Activated T-cell treated with anti-CD3 and anti-CD28 coated beads, Interleukin-2, amount 50 U/mL, for 1 hour (primary cell): ENCODE measurements at places on chromosomes 2 and 18.

GRCh38 chr2:60252581-60253150 is 300.8 kb downstream of the BCL11A start:
- DNase-seq, result no peak

- no peak for DNase-seq
Observed at GRCh38 chr2:97764559-97765263, 51.3 kb downstream of the ZAP70 start.

DNA sequence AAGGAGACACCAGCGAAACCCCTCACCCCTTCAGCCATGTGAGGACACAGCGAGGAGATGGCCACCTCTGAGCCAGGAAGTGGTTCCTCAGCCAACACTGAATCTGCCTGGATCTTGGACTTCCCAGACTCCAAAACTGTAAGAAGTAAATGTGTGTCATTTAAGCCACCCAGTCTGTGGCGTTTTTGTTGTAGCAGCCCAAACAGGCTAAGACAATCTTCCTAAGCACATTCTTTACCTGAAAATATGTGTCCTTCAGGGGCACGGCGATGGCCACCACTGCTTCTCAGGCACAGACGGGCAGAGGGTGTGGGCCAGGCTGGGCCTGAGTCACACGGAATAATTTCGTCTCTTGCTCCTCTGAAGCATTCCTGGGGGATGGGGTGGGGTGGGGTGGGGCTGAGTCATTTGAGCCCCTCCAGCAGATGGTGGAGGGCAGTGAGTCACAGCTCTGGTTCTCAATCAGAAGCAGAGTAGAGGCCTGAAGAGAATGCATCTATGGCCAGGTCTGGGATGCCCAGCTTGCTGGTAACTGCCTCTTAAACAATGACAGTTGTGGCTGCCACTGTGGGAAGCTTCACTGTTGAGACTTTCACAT is 142.4 kb downstream of the CAPN13 start:
- no peak for DNase-seq

GRCh38 chr2:128362176-128362888 is 43.7 kb upstream of the HS6ST1 start:
- DNase-seq, result no peak

DNA sequence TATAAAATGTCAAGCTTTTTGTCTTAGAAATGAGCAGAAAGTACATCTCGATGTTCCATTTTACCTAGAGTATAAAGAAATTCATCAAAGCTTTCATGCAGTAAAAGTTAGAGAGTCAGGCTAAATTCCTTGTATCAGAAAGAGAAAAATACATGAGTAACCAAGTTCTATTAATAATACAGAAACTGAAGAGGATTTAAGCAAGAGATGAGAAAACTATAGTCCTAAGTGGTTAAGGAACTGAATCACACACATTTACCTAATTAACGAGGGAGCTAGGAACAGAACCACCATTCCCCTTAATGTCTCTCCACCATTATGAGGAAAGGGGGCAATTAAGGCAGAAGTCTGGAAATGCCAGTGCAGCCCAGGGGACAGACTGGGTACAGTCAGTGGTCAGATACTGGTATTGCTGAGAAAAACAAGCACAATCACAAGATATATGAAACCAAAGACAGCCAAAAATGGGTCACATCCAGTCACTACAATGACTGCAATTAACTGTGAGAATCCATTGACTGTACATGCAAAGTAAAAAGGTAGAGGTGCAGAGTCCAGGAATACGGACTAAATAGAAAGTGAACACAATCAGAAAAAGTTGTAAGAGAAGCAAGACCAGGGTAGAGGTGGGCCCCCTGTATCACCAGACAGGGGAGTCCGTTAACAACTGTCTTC is 23.9 kb downstream of the MAP4K3 start:
- no peak for DNase-seq

DNA sequence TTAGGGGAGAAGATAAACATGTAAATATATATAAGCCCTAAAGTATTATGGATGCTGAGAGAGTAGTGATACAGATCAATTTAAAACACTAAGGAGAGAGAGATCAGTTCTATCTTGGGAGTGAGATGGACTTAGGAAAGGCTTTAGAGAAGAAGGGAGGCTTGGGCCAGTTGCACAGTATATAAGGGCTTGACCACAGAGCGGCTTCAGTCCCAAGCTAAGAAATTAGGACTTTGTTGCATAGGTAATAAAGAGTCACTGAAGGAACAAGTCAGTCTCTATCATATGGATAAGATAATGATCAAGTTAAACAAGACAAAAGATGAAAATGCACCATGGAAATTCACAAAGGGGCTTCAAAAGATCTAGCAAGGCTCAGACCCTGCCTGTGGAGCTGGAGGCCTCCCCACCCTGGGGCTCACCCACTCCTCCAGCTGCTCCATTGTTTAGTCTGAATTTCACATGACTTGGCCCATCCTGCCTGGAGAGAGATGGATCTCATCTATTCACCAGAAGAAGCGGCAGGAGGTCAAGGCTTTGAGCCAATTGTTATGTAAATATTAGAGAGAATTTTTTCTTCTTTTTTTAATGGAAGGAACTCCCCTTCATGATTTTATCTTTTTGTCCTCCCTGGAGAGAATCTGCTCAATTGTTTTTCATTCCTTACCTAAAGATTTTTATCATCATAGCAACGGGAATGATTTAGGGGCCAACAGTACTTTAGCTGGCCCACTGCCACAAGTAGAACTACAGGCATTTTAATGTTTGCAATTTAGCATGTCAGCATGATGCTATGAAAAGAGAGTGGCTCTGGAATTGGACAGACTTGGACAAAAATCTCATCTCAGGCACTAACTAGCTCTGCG is 44.0 kb downstream of the GYPC start:
- DNase-seq, result no peak

DNA sequence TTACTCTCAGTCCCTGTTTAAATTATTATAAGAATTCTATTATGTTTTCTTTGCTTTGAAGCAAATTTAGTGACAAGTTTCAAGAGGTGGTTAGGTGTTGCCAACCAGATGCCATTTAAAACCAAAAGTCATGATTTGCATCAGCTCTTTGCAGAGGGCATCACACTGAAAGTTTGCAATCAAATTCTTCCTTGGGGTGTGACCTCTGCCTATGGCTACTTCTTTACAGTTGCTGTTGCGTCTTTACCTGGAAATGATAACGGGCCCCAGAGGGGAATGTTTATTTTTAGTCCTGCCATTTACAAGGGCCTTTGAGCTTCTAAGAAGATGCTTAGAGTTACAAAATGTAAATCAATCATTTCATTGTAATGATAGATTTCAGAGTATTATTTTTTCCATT is 561.0 kb downstream of the ARHGAP15 start:
- no peak for DNase-seq

DNA sequence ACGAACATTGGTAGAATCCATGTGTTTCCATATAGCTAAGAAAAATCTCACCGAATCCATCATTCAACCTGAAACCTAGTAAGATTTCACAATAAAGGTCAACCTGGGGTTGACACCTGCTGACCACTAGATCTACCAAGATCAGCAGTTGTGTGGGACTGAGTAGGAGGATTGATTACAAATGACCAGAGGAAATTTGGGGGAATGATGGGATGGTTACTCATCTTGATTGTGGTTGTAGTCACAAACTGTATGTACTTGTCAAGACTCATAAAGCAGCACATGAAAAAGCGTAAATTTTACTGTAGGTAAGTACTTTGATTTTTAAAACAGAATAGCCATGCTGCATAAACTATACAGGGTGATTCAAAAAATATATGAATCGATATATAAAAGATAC is 14.7 kb downstream of the DAPL1 start:
- DNase-seq, result no peak

DNA sequence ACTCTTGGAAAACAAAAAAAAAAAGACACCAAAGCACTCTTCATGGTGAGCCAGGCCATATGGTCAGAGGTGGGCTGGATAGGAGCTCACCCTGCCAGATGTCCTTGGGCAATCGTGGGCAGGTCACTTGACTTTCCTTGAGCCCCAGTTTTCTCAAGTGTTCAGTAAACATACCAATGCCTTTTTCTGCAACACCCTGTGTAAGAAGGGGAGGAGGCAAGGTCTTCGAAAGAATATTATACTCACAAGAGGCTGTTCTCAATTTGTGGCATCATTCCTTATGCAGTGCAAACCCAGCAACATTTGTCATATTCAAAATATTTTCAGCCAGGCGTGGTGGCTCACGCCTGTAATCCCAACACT is 22.9 kb upstream of the TMEM87B start:
- no peak for DNase-seq

DNA sequence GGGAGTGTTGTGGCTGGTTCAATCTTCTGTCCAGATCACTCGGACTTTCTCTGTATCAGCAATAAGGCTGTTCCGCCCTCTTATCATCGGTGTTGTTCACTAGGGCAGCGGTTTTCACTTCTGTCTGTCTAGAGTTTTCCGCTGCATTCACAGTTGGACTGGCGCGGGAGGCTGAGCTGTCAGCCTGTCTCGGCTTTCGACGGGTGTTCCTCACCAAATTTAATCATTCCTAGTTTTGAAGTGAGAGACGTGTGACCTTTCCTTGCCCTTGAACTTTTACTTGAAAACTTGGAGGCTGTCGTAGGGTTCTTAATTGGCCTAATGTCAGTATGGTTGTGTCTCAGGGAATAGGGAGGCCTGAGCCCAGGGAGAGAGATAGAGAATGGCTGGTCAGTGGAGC is 108.3 kb downstream of the NFATC1 start:
- no peak for DNase-seq

DNA sequence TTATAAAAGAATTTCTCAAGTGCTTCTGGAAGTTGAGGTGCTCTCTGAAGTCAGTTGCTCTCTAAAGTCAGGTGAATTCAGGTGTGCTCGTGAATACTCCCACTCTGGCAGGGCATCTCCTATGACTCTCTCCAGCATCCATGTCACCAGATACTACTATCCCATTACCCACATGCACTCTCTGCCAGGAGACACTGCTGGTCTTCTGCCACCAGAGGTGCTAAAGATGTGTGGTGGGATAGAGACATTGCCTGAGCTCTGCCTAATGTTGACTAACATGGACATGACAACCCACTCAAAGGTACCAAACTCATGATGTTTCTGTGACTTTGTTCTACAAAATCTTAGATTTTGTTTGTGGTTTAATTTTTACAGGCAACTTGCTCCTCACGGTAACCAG is 106.4 kb upstream of the HNRNPA3 start:
- no peak for DNase-seq

GRCh38 chr2:233764264-233764663 is 4.2 kb downstream of the UGT1A1 start:
- no peak for DNase-seq

- DNase-seq, result no peak
Observed at GRCh38 chr2:38080346-38080745, 4.4 kb upstream of the CYP1B1 start.

- DNase-seq, result no peak
Observed at GRCh38 chr2:176205126-176205525, 16.7 kb downstream of the HOXD1 start.

- DNase-seq, result no peak
Observed at GRCh38 chr2:98188351-98189046, 101.5 kb downstream of the VWA3B start.

- no peak for DNase-seq
Observed at GRCh38 chr2:10964052-10964790, 52.5 kb downstream of the KCNF1 start.

DNA sequence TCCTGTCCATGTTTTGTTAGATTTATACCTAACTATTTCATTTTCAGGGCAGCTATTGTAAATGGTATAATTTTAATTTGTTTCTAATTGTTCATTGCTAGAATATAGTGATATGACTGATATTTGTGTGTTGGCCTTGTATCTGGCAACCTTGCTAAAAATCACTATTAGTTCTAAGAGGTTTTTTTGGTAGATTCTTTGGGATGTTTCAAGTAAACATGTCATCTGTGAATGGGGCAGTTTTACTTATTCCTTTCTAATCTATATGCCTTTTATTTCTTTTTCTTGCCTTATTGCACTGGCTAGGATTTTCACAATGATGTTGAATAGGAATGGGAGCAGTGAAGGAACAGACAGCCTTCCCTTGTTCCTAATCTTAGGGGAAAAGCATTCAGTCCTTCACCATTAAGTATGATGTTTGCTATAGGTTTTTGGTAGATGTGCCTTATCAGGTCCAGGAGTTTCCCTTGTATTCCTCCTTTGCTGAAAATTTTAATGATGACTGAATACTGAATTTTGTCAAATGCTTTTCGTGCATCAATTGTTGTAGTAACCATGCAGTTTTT is 41.7 kb downstream of the SNORC start:
- DNase-seq, result no peak

DNA sequence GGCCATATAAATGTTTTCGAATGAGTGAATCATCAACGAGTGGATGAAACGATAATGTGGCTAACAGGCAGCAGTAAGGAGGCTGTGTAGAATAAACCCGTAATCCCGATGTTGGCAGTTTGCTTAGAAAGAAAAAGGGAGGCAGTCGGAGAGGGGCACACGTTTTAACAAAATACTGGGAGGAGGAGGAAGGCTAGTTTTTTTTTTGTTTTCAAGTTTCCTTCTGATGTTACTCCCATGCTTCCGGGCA is 476 bp upstream of the MSH2 start:
- no peak for DNase-seq

GRCh38 chr2:199662255-199662654 is 188.7 kb downstream of the FTCDNL1 start:
- DNase-seq, result no peak

- no peak for DNase-seq
Observed at GRCh38 chr2:38462121-38462661, 85.1 kb upstream of the ATL2 start.

GRCh38 chr2:48036312-48036711 is 130.0 kb upstream of the FBXO11 start:
- DNase-seq, result no peak

- no peak for DNase-seq
Observed at GRCh38 chr2:99336804-99337112, 431 bp upstream of the EIF5B start.

GRCh38 chr2:191333911-191334357 is 88.7 kb downstream of the MYO1B start:
- DNase-seq, result no peak

DNA sequence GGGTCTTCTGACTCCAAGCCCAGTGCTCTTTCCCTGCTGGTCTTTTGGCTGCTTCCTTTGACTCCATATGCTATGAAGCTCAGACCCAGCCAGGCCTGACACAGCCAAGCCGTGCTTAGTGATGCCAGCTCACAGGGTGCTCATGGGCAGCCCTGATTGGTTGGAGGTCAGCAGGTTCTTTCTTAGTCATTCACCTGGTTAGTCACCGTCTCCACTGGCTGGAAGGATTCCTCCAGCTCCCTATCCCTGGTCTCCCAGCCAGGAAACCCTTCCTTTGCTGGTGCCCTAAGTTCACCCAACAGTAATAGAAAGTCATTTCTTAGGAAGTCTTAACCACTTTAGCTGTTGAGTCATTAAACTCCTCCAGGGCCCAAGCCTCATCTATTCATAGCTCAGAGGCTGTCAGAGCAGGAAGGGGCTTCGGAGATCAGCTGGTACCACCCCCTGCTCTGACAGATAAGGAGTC is 3.9 kb downstream of the KCNK3 start:
- no peak for DNase-seq

- no peak for DNase-seq
Observed at GRCh38 chr2:145654156-145654555, 1134.2 kb upstream of the ZEB2 start.

- DNase-seq, result no peak
Observed at GRCh38 chr18:2459886-2460285, 111.4 kb downstream of the METTL4 start.
